ENCODE measurements at places on chromosomes 7 and 10.

DNA sequence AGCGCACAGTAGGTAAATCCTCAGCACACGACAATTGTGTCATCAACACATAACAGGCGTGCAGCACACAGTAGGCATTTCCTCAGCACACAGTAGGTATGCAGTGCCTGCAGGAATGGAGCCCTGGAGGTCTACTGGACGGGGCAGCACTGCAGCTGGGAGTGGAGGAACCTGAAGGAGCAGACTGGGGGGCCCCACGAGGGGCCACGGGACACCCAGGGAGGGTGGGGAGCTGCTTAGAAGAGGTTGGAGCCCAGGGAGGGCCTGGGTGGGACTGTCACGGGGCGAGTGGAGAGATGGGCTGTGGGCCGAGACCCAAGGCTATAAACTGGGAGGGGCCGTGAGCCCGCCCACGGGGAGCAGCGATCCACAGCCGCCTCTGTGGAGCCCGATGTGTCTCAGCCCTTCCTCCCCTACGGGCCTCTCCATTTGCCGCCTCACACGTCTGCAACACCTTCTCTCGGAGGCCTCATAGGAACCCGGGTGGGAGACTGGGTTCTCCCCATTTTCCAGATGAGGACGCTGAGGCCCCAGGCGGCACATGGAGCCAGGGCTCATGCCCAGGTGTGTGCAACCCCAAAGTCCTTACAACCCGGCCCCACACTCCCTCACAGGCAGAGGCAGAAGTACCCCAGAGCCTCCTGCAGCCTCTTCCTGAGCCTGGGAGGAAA is 101.5 kb downstream of the MICALL2 start:
- DNase-seq, result no peak

DNA sequence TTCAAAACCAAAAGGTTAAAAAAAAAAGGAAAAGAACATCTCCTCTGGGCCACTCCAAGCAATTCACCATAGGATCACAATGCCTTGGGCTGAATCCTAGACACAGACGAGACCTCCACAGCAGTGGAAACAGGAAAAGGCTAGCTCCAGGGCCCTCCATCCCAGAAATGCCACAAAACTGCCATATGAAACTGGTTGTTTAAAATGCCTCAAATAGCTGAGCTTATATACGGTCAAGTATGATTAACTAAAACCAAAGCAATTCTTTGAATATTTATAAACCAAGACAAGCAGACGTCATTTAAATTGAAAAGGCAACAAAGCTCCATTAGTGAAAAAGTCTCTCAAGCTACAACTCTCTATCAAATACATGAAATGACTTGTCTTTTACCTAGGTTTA is 63.1 kb downstream of the DOCK4 start:
- no peak for DNase-seq

GRCh38 chr10:16950656-16951601 is 133.7 kb upstream of the RSU1 start:
- no peak for DNase-seq

DNA sequence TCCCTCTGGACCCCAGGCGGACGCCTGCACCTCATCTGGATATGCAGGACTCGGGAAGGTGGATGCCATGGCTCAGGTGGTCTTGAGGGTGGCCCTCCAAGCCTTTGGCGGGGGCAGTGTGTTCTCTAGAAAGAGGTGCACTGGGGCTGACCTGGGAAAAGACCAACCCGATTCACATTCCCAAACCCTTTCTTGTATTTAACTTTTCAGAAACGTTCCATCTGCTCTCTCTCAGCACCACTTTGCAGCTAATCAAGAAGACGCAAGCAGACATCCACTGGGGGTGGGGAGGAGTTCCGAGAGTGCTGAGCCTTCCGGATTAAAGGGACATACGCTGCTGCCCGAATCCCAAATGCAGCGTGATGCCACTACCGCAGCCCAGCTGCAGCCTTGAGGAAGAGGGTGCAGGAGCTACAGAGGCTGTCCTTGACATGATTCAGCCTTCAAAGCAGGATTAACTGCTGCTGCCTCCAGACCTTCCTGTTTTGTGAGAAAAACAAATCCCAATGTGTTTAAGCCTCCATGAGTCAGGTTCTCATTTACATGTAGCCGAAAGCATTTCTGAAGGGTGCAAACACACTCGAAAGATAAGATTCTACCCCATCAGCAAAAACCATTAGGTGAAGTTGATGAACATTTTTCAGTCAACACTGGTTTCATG is 39.9 kb downstream of the RBM17 start:
- DNase-seq, result no peak

DNA sequence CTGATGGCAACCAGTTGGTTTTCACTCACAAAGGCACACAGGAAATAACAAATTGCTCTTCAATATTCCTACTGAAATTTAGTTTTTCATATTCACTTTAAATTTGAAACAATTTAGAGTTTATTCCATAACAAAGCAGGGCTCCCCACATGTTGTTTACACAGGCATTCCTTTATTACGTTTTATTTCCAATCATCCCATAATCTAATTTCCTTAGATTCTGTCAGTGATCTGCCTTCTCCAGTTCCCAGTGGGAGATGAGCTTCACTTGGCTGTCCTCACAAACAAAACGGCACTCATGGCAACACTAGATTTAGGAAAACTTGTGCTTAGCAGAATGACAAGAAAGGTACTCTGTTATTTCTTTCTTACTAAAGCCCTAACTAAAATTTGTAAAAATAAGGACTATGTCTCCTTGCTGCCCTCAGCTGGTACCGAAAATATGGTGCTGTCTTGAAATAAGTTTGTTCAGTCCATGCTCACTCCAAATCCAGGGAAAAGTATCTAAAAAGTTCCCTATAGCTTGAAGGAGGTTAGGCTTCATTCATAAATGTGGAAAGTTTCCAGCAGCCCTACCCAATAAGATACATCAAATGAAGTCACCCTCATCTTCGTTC is 23.0 kb downstream of the PHYH start:
- no peak for DNase-seq

- DNase-seq, result no peak
Observed at GRCh38 chr7:3338161-3338560, 37.1 kb downstream of the SDK1 start.

DNA sequence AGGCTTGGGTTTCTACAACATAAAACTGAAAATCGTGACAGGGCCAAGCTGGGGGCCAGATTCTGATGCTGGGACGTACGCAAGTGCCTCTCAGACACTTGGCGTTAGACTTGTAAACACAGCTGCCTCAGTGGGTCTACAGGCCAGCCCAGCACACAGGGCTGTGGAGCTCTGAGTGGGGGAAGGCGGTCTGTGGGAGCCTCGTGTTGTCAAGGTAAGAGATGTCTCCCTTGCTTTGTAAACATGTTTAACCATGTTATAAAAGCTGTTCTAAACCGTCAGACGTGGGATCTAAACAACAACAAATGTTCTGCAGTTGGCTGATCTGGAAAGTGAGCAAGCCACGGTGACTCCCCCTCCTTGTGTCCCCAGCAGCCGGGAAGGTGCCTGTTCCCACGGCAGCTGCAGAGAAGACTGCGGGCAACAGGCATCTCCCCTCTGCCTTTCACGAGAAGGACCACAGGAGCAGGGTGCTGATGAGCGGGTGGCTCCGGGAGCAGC is 67.8 kb downstream of the ZRANB1 start:
- DNase-seq, result peak; percentile 16

DNA sequence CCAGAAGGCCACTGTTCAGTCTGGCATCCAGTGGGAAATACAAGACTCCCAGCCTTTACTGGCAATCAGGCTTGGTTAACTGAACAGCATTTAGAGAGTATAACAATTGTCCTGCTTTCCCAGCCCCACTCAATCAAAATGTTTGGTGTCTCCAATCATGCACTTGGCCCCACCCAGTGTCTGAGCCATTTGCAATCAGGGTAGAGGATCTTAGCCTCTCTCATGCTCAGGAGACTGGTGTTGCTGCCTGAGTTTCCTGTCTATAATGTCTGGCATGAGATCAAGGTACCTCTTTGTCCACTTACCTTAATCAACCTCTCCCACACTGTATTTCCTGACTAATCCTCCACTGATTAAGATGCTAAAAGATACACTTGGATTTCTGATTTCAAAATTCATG is 290.2 kb upstream of the GHITM start:
- no peak for DNase-seq

DNA sequence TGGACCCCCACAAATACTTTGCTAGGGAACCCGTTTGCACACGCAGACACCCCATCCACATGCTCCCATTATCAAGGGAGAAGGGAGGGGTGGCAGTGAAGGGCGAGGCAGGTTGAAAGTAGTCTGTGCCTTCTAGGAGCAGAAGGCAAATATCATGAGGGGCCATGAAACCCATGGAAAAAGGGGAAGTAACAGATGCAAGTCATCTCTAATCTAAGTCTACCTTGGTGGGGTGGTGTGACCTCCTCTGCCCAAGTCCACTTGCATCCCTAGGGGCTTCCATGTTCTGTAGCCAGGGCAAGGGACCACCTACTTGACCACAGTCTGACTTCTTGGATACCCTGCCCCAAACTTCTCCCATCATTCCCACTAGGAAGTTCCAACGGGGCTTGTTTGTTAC is 5.5 kb downstream of the GIMAP6 start:
- DNase-seq, result no peak

DNA sequence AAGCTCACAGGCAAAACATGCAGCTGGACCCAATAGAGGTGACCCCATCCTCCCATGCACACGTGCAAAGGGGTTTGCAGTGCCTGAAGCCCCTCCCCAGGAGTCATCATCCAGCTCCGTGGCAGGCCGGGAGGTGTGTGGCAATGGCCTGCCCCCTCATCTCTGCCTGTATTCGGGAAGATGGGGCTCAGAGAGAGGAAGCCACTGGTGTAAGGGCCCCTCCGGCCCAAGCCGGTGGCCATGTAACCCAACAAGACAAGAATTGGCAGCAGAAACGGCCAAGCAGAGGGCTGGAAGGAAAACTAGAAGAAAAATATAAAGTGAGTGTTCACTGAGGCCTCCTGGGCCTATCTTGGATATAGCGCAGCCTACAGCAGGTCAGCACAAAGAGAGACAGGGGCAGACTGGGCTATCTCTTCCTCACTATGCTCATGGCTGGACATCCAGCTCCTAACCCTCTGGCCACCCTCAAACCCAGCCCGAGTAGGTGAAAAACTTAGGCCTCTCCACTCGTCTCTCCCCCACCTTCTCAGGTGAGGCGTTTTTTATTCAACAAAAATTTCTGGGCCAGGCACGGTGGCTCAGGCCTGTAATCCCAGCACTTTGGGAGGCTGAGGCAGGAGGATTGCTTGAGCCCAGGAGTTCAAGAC is 158.1 kb downstream of the CCDC3 start:
- no peak for DNase-seq

GRCh38 chr10:98474628-98475027 is 27.9 kb upstream of the HPS1 start:
- no peak for DNase-seq

DNA sequence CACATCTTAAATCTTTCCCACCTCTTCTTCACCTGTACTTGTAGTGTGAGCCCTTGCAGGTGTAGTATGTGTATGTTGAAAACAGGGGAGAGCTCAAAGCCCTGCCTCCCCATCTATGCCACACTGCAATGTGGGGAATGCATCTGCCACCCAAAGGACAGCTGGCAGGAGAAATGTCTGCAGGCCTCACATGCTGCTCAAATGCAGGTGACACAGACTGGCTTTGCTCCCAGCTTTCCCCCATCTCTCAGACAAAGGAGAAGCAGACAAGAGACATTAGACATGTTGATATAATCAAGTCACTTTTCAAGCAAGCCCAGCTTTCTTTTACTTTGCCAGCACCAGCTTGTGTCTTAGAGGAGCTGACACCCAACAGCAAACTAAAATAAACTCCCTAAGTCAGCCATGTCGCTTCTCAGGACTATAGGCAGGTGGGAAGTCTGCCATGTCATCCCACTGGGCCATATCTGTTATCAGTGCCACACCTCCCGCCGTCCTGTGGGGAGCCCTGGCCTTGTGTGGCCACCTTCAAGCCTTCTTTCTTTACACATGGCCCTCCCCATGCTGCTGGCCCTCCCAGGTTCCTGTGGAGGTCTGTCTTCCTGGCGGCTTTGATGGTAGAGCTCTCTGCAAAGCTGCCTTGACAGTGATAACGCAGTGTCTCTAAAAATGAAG is 102.1 kb downstream of the CXCL12 start:
- DNase-seq, result no peak

- peak; percentile 54 for DNase-seq
Observed at GRCh38 chr7:106598663-106599342, 62.2 kb downstream of the CCDC71L start.

- no peak for DNase-seq
Observed at GRCh38 chr10:51960494-51960895, 261.1 kb upstream of the CSTF2T start.

DNA sequence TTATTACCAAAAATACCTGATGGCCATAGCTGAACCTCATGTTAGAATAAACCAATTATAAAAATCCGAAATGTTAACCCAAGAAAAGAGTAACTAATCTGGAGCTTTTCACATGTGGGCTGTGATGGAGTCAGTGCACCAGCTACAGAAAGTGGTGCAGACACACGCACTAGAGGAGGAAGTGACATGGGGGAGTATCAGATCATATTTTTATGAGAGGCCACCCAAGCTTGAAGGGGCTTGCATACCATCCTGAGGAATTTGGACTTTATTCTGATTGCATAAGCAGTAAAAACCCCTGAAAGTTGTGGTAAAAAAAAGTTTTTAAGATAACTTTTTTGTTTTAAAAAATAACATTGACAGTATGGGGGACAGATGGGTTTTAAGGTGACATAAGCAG is 1148.5 kb upstream of the CELF2 start:
- DNase-seq, result no peak

- DNase-seq, result no peak
Observed at GRCh38 chr7:121138262-121138933, 149.9 kb downstream of the CPED1 start.

DNA sequence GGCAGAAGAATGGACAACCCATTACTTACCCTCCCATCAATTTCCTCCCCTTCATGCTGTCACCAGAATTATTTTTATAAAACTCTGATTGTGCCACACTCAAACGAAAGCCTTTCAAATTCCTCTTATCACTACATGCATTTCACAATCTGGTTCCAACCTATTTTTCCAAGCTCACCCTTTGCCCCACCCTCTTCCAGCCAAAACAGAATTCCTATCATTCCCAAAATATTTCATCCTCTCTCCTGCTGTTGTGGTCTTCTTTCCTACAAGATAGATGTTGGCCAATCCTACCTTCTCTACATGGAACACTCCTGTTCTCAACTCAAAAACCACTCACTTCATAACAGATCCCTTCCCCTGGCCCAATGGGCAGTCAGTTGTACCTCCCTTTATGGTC is 111.5 kb downstream of the ELAPOR2 start:
- DNase-seq, result no peak

DNA sequence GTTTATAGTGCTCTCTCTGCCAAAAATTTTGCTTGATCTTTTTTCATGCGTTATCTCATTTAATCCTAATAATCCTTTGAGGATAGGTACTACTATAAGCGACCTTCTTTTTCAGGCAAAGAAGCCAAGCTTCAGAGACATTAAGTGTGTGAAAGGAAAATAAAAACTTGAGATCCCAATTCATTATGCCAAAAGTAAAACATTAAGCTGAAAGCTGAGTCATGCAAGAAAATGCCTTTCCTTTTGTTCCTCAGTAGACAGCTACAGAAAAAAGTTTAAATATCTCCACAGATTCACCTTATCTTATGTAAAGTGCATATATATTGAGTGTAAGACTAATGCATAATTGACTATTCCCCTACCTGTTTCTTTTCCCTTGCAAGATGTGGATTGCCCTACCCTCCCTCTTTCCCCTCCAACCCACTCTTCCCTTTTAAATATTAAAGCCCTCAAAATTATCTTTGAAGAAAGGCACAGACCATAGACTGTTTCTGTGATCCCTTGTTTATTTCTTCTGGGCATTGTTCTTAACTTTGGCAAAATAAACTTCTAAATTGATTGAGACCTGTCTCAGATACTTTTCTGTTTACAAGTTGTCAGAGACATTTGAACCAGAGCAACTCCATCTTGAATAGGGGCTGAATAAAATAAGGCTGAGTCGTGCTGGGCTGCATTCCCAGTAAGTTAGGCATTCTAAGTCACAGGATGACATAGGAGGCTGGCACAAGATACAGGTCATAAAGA is 1139.9 kb upstream of the LRRN3 start:
- no peak for DNase-seq

Data from gastrocnemius medialis (tissue), 4 donors.